ENCODE measurements at places on chromosomes 6 and 20.

GRCh38 chr6:142246960-142247359, 54.8 kb upstream of the ADGRG6 start:
- DNase-seq, result no peak

DNA sequence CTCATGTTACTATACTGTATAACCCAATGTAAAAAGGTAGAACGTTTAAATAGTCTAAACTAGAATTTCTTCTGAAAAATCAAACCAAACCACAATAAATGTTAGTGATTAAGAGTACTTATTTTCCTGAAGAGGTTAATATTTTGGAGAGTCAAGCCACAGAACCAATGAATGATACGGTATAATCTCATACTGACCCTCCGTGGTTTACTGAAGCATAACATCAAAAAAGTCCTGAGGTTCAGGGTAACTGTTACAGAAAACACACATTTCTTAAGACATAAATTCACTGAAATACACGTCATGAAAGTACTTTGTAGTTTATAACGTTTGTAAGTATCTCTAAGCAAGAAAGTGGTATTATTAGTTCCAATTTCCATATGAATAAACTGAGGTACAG, 28.9 kb downstream of the ESF1 start:
- peak; percentile 23 for DNase-seq

- no peak for DNase-seq
These were observed 52.8 kb downstream of the UST start for GRCh38 chr6:148799647-148800046.

DNA sequence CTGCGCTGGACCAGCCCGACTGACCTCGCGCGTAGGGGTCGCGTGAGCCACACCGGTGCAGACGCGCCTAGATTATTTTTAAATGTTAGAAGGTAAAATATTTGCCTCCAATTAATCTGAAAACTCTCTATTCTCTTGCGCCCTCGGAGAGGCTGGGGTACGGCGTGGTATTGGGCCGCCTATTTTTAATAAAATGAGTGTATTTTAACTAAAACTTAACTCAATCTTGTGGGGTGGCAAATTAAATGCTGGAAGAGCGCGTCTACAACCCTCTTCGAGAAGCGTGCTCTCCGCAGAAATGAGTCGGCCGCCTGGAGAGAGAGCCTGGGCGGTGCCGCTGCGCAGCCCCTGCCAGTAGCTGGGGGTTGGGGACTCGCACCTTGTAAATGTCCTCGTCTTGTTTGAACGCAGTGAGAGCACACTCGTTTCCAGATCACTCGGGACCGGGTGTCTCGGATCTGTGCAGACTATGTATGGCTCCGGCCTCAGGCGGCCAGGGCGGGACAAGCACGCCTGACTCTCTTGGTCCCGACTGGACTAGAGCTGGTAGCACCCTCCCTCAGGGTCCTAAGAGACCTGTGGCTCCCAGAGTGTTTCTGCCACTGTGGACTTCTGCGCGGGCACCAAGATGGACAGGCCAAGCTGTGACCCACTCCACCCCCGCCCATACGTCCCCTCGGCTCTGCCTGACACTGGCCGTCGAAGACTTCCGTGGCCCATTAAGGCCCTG, 2.0 kb upstream of the MAFB start:
- DNase-seq, result no peak

- DNase-seq, result no peak
These were observed 168.4 kb upstream of the BMP5 start for GRCh38 chr6:56043761-56044160.

DNA sequence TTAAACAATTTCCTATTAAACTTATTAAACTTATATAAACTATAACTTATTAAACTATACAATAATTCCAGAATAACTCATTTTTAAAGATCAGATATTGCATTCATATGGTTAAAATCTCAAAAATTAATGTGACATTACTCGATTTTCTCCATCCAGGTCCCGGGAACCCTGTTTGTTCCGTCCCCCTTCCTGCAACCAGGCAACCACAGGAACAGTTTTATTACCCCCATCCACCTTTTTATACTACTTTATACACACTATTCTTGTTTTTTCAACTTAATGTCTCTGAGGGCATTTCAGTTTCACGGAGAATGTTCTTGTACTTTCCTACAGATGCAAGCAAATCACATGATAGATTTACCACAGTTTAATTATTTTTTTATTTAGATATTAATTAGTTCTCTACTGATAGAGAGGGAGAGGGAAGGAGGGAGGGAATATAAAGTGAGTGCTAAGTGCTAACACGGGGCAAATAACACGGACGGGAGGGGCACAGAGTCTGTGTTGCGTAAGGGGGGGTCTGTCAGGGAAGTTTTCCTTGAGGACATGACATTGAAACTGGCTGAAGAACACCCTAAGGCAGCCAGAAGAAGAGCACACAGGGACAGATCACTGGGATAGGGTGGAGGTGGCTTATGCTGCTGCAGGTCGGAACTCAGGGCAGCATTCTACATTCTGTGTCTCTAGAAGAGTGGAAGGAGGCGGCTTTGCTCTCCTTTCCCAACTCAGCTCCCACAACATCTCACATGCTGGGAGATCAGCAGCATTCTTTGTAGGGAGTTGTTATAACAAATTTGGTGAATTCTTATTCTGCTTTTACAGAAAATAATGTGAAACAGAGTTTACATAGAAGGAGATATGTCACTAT, 225.2 kb downstream of the FOXC1 start:
- no peak for DNase-seq

- peak; percentile 14 for DNase-seq
These were observed 74.9 kb downstream of the ZDHHC14 start for GRCh38 chr6:157455731-157456523.

DNA sequence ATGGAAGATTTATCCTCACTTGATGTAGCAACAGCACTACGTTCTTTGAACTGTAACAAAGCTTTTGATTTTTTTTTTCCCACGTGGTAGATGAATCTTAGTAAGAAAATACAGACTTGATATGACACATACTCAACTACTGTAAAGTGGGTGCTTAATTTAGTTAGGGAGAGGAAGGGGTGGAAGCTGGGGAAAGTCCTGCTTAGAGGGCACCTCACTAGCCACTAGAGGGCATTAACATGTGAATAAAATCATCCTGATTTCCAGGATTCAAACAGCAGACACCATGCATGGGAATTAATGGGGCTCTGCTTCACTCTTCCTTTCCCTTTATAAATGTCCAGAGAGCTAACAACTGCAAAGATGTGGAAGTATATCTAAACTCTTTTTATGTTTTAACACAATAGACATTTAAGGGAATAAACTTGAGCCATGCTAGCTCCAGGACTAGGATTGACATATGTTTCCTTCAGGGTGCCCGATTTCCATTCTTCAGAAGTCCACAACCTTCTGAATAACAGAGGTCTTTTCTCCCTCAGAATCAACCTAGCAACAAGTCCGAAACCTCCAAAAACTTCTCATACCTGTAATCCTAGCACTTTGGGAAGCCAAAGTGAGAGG, 250.1 kb downstream of the ATXN1 start:
- peak; percentile 66 for DNase-seq

DNA sequence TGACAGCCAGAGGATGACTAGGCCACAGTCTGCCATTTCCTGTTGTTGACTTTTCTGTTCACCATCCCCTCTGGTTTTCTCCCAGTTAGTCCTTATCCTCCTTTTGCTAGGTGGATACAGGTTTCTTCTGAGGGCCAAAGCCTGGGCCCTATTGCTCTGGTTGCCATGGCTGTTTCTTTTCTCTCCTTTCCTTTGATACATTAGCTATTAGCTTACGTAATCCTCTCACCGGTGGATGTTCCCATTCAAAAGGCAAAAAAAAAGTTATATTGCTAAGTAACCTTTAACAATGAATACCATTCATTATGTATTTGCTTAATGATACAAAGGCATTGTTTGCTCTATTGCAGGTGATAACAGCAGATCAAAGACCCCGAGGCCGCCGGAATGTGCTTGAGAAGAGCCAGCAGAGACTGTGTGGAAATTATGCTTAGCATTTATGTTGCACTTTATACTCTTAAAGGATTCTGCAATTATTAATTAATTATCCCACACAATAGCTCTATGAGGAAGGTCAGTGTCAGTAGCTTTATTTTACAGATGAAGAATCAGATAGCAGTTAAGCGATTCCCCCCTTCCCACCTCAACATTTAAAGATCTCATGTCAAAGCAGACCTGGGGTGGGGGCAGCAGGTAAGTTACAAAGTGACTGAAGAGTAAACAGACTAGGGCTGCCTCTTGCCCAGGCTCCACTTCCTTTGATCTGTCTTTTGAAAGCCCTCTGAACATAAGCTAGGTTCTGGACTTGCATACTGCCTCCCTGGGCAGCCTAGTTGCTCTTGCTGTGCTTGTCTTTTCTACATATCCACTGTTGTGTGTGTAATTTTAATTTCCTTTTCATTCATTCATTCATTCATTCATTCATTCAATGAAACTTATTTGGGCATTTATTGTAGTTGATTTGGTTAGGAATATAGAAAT, 14.5 kb upstream of the TFB1M start:
- no peak for DNase-seq

GRCh38 chr6:33407132-33407718, 3.6 kb upstream of the PHF1 start:
- peak; percentile 86 for DNase-seq

DNA sequence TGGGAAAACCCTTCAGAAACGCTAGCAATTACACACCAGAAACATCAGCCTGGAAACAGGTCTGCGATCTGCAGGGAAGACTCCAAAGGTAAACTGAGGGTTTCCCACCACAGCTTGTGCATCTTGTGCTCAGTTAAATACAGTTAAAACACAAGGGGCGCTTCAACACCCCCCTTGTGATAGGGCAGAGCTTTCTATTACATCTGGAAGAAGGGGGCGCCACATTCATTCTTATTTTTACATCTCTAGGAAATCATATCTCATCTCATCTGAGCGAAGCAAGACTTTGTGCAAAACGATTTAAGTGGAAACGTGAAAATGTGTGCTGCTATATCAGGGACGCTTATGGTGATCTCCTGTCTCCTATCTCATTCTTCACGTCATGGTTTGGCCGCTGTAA, 58.5 kb downstream of the PRND start:
- DNase-seq, result no peak

- peak; percentile 80 for DNase-seq
These were observed 3.6 kb upstream of the TOX2 start for GRCh38 chr20:43911066-43911465.

DNA sequence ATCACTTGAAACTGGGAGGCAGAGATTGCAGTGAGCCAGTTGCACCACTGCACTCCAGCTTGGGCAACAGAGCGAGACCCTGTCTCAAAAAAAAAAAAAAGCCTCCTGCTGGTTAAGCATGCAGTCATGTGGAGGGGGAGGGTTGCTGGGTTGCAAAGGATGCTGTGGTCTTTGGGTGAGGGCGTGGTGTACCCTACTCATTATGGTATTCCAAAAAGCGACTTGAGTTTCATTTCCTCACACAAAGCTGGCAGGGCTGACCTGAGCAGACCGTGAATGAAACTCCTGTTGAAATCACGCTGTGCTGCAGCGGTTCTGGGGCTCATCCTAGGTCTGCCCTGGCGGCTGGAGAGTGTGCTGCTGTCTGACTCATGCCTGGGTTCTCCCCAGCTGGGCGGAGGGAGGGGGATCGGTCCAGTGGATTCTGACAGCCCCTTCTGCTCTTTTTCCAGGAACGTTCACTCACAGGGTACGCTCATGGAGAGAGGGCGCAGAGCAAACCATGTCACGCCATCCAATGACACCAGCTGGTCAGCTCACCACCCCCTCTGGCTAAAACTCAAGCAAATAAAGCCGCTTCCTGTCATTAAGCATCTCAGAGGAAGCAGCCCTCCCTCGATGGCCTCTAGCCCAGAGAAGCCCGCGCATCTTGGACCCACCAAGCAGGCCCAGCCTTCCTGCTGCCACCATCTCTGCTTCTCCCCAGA, 166.2 kb downstream of the SCML4 start:
- peak; percentile 88 for DNase-seq

GRCh38 chr6:163827143-163827542, 412.6 kb downstream of the QKI start:
- DNase-seq, result no peak

DNA sequence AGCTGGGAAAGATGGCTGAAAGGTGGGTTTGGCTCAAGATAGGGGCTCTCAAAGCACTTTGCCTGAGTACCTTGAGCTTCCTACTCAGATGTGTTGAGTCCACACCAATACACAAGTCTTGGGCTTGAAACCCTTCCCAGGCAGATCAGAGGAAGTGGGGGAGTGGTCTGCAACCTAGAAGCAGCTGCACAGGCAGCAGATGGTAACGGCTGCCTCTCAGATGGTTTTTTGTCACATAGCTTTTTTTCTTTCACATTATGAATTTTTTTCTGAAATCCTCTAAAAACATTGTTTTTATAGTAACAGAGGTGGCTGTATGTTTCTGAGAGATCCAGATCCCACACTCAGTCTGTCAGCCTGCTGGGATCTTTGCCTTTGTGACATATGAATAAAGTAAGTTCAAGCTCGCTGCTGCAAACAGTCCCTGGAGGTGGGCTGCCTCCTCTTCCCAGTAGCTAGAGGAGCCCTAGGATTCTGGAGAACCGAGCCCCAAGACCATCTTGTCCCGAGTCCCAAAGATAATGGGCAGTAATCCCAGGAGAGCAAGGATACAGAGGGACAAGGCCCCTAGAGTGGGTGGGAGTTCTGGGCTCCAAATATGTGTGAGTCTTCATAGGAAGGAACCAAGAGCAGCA, 97.1 kb upstream of the TOP1 start:
- no peak for DNase-seq

DNA sequence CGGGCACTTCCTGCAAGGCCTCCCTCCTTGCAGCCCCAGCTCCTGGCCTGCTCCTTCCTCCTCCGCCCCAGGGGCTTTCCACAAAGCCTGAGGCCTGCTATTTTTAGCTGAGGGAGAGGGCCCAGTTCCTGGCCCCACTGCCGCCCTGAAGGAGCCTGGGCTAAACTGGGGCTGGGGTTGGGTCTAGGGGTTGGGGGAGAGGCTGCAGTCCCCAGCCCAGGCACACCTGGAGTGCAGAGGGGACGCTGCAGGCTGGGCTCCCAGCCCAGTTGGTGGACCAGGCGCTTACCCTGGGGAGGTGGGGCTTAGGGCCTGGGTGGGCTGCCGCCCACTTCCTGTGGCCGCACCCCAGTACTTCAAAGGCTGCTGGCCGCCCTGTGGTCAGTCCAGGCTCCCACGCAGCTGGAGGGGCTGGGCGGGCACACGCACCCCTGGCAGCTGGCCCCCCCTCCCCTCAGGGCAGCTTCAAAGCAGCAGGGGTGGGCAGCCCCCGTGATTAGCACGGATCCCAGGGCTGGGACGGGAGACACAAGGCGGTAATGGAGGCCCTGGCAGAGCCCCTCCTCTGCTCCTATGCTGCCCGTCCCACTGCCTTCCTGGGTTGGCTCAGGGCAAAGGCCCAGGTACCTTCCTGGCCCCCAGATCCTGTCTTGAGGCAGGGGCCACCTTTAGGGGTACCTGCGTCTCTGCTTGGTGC, 7.1 kb upstream of the ABHD16B start:
- DNase-seq, result peak; percentile 56

DNA sequence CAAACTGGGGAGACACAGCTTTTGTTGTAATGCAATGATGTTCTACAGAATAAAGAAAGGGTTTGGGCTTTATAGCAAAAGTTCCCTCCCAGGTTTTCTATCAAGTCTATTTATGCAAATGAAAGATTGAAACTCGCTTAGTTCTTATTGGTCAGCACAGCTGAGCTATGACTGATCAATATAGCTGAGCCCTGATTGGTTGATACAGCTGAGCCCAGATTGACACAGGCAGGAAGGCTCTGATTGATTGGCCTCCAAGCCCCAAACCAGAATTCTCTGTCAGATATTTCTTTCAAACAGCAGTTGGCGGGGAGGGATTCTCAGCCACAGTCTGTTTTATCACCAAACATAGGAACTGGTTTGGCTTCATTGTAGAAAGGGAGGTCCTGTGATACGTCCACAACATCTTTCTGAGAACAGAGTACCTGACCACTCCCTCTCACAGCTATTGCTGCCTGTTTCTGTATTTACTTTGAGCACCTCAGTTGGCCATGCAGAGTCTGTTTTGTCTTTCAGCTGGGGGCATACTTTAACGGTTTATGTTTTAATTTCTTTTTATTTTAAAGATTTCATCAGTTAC, 223.5 kb downstream of the PACRG start:
- no peak for DNase-seq

Measured in choroid plexus epithelial cell (primary cell).